GM12892 (cell line): ENCODE measurements at places on chromosomes 3 and 15.

GRCh38 chr3:150054635-150055034 lies 83.9 kb upstream of the PFN2 start:
- no peak for DNase-seq

DNA sequence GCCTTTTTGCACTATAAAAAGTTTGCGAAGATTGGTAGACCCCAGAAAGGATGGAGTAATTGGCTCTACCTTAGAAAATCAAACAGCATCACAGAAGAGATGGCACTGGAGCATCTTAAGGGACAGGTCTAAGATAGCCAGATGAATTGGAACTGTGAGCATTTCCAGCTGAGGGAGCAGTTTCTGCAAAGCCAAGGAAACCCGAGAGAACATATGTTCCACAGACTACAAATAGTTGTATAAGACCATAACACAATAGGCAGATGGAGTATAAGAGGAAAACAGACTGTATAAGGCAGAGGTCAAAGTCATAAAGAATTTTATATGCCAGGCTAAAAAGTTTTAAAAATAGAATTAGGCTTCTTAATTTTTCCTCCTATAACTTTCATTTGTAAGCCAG lies 46.0 kb downstream of the TSC22D2 start:
- DNase-seq: no peak

GRCh38 chr15:99158626-99159412 lies 53.9 kb downstream of the SYNM start:
- DNase-seq: no peak

DNA sequence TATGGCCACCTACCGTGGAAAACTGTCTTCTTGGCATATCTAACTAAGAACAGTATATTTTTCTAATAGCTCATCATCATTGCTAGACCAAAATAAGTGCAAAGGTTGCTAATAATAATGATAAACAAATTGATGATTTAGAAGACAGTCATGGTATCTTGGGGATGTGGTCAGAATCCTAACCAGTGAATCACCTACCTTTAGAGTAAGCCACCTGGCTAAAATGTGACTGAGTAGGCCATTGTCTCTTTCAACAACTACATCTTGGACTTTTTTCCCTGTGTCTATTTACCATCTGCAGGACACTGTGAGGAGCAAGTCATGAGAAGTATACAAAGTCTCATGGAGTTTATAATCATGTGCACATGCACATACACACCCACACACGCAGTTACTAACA lies 273.5 kb upstream of the SEMA6D start:
- DNase-seq: no peak

GRCh38 chr15:39850436-39850835 lies 67.8 kb upstream of the FSIP1 start:
- DNase-seq: no peak

DNA sequence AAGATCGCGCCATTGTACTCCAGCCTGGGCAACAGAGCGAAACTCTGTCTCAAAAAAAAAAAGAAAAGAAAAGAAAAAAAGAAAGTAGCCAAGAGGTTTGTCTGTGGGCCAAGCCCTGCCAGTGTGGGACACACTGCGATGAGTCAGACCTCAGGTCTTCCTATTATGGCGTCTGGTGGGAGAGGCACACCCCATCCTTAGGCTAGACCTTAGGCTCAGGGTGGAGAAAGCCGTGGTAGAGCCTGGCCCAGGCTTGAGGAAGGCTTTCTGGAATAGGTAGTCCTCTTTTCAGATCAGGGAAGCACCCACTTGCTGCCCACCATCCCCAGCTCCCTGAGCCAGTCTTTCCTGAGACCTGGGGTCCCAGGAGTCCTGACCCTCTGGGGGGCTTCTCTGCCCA lies 6.0 kb downstream of the HEMK1 start:
- no peak for DNase-seq

DNA sequence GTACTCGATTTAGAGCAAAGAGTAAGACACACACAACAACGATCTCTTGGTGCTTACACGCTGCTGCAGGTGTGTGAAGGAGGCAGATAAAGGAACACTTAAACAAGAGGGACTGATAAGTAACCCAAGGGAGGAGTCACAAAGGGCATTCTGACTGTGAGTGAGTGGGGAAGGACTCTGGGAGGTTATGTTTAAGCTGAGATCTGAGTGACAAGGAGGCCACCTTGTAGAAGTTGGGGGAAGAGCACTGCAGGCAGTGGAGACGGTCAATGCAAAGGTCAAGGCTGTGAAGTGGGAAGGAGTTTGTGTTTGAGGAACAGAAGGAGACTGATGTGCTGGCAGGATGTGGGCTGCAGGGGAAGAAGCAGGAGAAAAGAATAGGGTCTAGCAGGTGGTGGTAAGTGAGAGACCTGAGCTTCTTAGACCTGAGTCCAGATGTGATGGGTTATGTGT lies 63.1 kb downstream of the LPP start:
- DNase-seq: no peak

DNA sequence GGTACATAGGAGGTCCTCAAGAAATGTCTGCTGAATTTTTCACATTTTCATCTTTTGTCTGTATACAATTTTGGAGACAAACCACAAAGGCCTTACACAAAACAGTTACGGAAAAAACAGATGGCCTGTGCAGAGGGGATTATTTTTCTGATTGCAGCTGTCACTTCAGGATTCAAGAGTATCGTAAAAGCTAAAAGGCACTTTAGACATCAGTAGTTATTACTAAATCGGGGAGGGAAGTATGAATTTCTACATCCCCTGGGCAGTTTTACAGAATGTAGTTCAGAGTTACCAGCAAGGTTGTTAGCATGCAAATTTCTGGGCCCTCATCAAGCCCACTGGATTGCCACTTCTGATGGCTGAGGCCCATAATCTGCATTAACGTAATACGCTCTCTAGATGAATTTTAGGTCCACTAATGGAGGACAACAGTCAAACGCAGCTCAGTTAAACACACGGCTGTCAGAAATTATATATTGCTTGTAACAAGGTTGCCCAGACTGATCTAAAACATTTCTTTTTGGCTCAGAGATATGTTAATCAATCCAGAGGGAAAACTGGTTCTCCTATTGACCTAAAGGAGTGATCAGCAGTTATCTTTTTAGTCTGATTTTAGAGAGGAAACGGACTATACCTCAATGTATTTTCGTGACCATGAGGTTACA lies 1.1 kb downstream of the RIOX2 start:
- DNase-seq: no peak

GRCh38 chr3:132652640-132653270 lies 6.9 kb downstream of the ACAD11 start:
- DNase-seq: no peak

GRCh38 chr3:29384640-29385039 lies 103.8 kb downstream of the RBMS3 start:
- DNase-seq: no peak

GRCh38 chr15:83914906-83915305 lies 261.0 kb downstream of the ADAMTSL3 start:
- no peak for DNase-seq

GRCh38 chr3:152405915-152406802 lies 137.4 kb downstream of the MBNL1 start:
- DNase-seq: no peak

DNA sequence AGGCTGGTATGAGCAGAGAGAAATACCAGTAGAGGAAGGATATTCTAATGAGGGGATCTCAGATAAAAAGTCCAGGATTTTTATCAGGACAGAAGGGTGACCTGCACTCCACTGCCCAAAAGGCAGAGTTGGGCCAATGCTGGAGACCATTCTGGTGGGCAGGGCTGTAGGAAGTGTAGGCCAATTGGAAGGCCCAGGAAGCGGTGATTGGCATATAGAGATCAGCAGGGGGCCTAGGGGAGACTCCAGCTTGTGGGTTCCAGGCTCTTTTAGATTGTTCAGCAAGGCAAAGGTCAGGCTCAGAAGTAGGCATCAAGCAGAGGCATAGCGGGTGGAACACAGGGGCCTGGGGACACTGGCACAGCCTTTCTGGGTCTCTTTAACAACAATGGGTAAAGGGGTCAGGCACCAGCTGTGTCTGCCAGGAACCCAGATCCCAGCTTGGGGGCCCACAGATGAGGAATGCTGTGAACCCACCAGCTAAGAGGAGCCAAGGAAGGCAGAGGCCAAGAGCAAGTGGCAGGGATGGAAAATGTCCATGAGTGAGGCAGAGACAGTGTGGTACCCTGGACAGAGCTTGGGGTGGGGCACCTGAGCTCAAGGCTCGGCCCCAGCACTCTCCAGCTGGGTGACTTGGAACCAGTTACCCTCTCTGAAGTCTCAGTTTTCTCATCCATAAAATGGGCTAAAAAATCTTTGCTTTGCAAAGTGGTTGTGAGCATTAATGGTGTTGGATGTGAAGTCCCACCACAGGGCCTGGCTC lies 27.0 kb upstream of the RASGRF1 start:
- no peak for DNase-seq

GRCh38 chr3:10370429-10370828 lies 49.5 kb upstream of the SEC13 start:
- DNase-seq: no peak

- DNase-seq: no peak
Measured at GRCh38 chr3:179613807-179614206, 9.2 kb downstream of the NDUFB5 start.

GRCh38 chr3:32568953-32569352 lies 1.7 kb downstream of the DYNC1LI1 start:
- no peak for DNase-seq

- DNase-seq: no peak
Measured at GRCh38 chr15:90062023-90062442, 40.2 kb downstream of the IDH2 start.

DNA sequence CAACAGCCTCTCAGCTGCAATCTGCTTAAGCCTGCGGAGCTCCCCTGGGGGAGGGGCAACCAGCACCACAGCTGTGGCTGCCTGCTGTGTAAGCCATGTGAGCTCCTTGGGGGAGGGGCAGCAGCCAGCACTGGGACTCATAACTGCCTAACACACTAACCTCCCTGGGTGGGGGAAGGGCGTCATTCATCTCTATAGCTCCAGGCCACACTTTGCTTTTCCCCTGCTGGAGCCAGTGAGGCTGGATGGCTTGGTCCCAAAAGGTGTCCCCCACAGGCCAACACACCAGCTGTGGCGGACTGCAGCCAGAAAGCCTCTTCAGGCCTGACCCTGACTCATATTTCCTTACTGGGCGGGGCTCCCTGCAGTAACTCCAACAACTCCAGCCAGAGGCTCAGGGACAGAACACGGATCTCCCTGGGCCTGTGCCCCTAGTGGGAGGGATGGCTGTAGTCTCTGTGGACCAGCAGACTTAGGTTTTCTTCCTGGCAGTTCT lies 129.8 kb downstream of the PPM1L start:
- no peak for DNase-seq

DNA sequence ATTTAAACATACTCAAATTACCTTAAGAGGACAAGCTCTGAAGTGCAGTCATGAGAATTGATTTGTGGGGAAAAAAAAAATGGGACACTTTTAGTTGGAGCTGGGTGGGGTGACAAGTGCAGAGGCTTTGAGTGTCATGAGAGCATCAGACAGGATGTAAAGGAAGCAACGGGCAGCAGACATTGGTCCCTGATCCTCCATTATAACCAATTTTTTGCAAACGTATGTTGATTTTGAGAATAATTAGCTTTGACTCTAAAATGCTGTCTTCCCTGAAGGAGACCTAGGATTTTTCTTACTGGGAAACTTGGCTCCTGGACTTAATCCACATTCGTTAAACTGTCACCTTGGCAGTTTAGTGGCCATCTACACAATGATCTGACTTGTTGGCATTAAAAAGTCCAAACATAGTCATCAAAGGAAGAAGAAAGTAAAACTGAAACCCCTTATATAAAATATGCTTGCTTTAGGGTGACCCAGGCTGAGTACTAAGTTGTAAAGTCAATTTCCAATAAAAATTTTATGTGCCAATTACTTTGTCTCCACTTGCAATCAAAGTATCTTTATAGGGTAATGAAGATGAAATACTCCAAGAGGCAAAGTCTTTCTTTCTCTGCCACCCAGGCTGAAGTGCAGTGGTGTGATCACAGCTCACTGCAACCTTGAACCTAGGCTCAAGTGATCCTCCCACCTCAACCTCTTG lies 45.6 kb downstream of the BCL2L10 start:
- DNase-seq: no peak

- no peak for DNase-seq
Measured at GRCh38 chr15:96325541-96326327, 4.8 kb upstream of the NR2F2 start.

- no peak for DNase-seq
Measured at GRCh38 chr15:75430259-75430658, 21.2 kb downstream of the SIN3A start.

GRCh38 chr3:188326968-188327367 lies 173.0 kb downstream of the LPP start:
- no peak for DNase-seq

- no peak for DNase-seq
Measured at GRCh38 chr3:181929501-181929900, 217.8 kb downstream of the SOX2 start.
